ENCODE measurements at places on chromosomes 11 and 22.

DNA sequence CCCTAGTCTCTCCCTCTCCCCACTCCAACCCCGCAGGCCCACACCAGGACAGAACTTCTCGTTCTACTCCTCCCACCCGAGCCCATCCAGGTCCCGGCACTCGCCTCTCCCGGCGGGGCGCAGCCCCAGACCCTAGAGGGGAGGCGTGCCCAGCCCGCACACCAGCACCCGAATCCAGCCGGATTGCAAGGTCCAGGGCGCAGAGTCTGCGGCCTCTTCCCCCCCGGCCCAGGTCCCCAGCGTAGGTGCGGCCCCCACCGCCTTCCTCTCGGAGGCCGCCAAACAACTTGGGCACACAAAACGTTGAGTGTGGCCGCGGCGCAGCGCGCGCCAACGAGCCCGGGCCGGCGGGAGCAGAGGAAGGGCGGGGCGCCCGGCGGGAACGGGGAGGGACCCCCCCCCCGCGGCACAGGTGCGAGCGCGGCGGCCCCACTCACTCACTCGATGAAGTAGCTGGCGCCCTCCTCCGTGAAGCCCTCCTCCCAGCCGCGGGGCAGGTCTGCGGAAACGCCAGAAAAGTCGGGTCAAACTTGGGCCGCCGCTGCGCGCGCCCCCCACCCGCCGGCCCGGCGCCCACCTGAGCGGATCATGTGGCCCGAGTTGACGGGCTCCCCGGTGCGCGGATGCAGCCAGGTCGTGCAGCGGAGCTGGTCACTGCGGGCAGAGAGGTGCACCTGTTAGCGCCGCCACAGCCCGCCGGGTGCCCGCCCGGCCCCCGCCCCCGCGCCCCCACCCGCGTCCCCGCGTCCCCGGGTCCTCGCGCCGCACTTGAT is 480 bp downstream of the PLEKHA7 start:
- DNase-seq = no peak

- no peak for DNase-seq
These were observed 13.8 kb downstream of the SMARCB1 start for GRCh38 chr22:23800297-23801237.

GRCh38 chr11:134901542-134901941 is 489.5 kb upstream of the B3GAT1 start:
- DNase-seq = no peak

DNA sequence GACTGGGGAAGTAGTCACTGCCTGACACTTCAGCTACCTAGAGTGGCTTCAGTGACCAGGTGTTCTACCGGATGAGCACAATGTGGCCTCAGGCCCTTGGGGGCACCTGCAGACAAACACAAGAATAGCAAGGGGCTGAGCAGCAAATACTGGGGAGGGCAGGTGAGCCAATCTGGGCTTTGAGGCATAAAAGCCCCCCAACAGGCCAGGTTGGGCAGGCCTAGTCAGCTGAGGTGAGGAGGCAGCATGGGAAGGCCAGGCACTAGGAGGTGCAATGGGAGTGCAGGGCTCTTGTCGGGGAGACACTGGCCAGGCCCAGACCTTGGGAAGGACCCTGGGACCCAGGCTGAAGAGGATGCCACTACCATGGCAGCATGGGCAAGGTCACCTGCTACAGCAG is 9.0 kb downstream of the UFD1 start:
- no peak for DNase-seq

- no peak for DNase-seq
These were observed 30.9 kb downstream of the OSBPL5 start for GRCh38 chr11:3134218-3134621.

DNA sequence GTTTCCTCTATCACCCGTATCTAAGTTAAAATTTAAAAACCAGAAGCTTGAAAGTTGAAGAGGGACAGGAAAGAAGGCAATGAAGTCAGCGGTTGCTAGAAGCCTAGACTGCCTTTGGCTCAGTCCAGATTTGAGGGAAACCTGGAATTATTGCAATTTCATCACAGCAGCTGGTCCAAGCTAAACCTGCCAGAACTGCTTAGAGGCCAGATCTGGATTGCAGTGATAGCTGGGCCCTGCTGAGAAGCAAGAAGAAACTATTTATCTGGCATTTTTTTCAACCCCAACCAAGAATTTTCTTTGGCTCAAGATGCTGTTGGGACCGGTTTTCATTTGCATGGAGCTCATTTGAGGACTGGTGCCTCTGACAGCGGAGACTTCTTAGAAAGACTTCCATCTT is 121.5 kb upstream of the TEAD1 start:
- peak; percentile 82 for DNase-seq

DNA sequence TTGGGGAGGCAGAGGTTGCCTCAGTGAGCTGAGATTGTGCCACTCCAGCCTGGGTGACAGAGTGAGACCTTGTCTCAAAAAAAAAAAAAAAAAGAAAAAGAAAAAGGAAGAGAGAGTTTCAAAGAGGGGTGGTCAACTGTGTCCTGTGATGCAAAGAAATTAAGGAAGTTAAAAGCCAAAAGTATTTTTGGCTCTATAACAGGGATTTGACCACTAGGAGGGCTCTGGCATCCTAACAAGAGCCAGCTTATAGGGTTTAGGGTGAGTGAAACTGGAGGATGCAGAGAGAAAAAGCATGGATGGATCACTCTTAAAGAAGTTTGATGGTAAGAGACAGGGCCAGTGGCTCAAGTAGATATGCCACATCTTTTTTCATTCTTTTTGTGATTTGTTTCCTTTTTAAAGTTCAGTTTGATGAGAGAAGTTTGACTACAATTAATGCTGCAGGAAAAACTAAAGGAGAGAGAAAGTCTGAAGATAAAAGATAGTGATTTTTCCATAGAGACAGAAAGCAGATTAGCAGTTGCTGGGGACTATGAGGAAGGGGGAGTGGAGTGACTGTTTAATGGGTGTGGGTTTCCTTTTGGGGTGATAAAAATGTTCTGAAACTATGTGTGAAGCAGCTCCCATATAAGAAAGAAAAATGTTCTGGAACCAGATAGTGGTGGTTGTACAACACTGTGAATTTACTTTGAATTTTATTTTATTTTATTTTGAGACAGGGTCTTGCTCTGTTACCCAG is 11.1 kb upstream of the MICAL2 start:
- peak; percentile 58 for DNase-seq

- DNase-seq = no peak
These were observed 6.6 kb upstream of the RASGRP2 start for GRCh38 chr11:64750361-64751054.

- DNase-seq = peak; percentile 22
These were observed 136.4 kb downstream of the NECTIN1 start for GRCh38 chr11:119592642-119593041.

- no peak for DNase-seq
These were observed 48.6 kb upstream of the SLC22A12 start for GRCh38 chr11:64542172-64543125.

DNA sequence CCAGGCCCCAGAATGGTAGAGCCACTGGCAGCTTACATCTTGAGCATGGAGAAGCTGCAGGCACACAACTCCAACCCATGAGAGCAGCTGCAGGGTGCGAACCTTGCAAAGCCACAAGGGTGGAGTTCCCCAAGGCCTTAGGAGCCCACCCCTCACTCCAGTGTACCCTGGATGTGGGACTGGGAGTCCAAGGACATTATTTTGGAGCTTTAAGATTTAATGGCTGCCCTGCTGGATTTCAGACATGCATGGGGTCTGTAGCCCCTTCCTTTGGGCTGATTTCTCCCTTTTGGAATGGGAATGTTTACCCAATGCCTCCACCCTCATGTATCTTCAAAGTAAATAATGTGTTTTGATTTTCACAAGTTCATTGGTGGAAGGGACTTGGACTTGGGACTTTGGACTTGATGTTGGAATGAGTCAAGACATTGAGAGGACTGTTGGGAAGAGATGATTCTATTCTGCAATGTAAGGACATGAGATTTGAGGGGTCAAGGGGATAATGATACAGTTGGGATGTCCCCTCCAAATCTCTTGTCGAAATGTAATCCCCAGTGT is 1.1 kb upstream of the KRTAP5-7 start:
- no peak for DNase-seq

DNA sequence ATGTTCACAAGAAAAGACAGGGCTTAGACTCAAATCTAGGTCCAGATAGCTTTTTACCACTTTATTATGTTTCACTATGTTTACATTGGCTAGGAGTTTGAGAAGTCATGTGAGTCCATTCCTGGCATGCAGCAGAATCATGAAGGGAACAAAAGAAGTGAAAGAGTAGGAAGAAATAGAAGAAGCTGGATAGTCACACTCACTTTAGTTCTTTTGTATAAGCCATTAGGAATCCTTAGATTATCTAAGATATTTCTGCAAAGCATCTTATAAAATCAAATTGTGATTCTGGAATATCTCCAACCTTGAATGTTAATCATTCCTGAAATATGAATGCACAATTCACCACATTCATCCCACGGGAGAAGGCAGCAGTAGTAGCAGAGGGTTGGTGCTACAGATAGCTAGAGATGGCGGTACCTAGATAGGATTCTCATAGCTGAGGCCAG is 31.9 kb downstream of the MAML2 start:
- peak; percentile 71 for DNase-seq

GRCh38 chr11:16291729-16292128 is 64.6 kb downstream of the SOX6 start:
- DNase-seq = no peak

DNA sequence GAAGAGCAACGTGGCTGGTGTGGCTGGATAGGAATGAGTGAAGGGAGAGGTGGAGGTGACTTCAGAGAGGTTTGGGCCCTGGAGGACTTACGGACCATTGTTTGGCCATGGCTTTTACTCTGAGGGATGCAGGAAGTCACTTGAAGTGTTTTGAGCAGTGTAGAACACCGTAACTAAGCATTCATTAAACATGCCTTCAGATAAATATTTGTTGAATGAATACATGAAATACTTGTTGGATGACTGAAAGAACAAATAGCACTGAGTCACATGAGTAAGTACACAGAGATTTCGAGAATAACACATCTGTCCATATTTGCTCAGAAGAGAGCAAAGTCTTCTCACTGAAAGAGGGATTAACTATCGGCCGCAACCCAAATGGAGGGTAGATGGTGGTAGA is 182.7 kb upstream of the SNX19 start:
- DNase-seq = peak; percentile 50

DNA sequence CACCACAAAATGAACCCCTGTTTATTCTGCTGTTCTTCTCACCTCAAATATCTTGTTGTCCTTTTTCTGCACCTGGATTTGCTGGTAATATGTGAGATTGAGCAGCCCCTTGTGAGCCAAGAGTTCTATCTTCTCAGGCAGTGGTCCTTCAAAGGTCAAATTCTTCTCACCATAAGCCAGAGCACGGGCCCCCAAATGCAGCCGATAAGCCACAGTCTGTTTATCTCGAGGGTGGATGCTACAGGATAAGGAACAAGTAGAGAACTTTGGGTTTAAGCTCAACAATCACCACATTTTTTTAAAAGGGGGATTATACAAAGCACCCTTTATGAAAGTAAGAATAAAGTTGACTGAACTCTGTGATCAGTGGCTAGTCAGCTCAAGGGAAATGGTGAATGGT is 15.8 kb downstream of the TBRG1 start:
- DNase-seq = no peak

DNA sequence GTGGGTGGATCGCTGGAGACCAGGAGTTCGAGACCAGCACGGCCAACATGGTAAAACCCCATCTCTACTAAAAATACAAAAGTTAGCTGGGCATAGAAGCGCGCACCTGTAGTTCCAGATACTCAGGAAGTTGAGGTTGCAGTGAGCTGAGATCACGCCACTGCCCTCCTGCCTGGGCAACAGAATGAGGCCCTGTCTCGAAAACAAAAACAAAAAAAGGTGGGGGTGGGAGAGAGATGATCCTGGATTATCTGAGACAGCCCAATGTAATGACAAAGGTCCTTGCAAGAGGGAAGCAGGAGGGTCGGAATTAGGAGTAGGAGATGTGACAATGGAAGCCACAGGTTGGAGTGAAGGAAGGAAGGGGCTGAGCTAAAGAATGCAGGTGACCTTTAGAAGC is 87.6 kb upstream of the APOA1 start:
- no peak for DNase-seq

GRCh38 chr11:74925281-74925680 is 23.6 kb downstream of the XRRA1 start:
- peak; percentile 84 for DNase-seq

- no peak for DNase-seq
These were observed 6.7 kb downstream of the LRFN4 start for GRCh38 chr11:66863428-66864125.

- DNase-seq = no peak
These were observed 27.1 kb downstream of the BRD1 start for GRCh38 chr22:49800408-49801238.

GRCh38 chr22:45228401-45228754 is 12.3 kb downstream of the KIAA0930 start:
- no peak for DNase-seq

DNA sequence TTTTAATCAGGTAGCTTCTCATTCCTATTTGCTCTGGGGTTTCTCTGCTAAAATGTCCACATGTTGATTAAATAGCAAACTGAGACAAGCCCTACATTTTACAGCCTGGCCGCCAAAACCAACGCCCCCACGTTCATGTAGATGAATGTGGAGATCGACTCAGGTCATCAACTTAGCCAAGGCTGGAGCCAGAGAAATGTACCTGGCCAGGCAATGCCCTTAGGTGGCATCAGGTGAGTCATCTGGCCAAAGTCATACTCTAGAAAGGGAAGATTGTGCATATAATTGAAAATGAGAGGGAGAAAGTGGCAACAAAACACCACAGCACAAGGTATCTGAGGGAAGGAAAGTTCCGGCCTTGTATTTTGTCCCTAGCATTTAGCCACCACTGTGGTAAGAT is 37.1 kb upstream of the CCDC89 start:
- no peak for DNase-seq

DNA sequence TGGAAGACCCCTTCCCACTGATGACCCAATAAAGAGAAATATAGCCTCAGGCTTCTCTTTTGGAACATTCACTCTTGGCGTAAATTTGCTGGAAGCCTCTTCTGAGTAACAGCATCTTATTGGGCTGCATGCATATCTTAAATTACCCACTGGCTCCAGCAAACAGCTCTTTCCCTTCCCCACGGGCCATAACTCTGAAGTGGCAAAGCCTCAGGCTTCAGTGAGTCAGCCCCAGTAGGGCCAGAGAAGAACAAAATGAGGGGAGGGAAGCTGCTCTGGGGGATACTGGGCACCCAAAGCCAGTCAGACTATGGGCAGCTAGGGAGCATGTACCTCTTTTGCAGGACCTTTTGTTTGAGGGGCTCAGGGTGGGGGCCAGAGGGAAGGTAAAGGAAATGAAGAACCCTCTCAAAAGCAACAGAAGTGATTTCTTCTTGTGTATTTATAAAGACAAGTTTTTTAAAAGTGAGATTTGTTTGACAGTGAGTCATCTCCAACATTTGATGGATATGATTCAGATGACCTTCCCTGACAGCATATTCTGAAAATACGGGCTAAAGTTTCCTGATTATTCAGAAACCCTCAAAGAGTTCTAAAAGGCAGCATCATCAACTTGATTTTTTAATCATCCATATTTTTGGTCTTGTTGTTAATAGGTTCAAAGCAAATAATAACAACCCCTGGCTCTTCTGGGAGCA is 203.4 kb downstream of the KIF18A start:
- DNase-seq = peak; percentile 82

GRCh38 chr11:88555018-88555828 is 217.7 kb upstream of the CTSC start:
- peak; percentile 100 for DNase-seq

GRCh38 chr11:36376888-36377758 is 81.0 kb downstream of the PRR5L start:
- peak; percentile 41 for DNase-seq
